Stimulated activated CD8-positive, alpha-beta memory T cell treated with anti-CD3 and anti-CD28 coated beads, Interleukin-4, amount 100 ng/mL, for 1 hour (primary cell): ENCODE measurements at places on chromosomes 3 and 15.

GRCh38 chr3:172209333-172210321 lies 170.2 kb downstream of the FNDC3B start:
- no peak for DNase-seq

- DNase-seq, result no peak
Observed at GRCh38 chr3:119236756-119237155, 3.9 kb downstream of the B4GALT4 start.

DNA sequence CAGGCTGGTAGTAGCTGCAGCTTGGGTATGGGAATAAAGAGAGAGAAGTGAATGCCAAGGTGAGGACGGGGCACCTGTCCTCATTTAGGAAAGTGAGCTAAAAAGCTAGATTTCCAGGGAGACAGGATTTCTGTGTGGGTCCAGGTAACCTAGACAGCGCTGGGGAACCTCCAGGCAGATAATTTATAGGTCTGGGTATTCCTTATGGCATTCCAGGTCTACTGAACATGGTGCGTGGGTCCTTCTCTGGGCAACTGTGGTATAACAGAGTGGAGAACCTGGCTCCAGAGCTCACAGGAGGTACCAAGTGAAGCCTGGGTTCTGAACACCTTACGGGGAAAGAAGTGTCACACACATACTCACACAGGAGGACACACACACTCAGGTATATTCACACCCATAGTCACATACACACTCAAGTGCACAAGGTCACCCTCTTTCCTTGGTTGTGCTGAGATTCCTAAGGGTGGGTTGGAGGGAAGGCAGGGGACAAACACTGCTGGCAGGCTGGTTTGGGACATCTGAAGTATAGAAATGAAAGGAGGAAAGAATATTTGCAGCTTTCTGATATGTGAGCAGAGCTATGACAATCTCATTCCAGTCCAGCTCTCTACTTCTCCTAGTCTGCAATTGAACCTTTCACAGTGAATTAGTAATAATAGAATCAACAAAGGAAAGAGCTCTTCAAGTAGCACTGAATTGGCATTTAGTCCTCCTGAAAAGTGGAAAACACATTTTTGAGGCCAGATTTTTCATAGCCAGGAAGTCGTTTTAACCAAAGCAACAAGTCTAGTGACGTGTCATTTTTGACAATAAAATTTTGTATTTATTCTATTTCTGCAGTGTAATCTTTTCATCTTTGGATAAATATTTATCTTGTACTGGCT lies 37.4 kb upstream of the ITGA11 start:
- no peak for DNase-seq

GRCh38 chr3:14273901-14274611 lies 95.4 kb downstream of the LSM3 start:
- no peak for DNase-seq

GRCh38 chr15:47908486-47908885 lies 191.2 kb downstream of the SEMA6D start:
- DNase-seq, result no peak

DNA sequence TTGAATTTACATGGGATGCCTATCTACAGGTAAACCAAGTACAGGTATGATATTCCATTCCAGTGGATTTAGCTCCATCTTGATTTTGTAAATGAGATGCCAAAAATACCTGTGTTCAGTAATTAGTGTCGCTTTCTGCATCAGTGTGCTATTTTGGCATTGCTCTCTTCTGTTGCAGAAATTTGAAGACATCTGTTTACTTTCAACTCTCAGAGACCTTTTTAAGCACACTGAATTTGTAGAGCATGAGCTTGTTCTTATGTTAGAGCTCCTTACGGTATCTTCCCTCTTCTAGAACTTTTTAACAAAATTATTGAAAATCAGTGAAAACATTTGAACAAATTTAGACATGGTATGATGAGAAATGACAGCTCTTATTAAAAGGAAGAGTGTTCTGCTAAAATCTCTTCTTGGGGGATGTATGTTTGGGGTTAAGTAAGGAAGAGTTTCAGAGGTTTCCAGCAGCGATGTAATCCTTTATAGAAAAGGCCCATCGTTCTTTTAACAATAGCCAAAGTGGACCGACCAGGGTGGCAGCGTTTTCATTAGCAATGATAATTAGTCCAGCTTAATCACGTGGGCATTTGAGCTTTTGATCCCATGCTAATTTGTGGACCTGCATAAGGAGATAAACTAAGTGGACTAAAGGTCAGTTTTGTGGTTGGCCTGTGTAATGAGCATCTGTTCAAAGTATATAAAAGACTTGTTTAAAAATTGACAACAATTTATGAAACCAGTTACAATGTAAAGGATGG lies 385.4 kb downstream of the PTPRG start:
- no peak for DNase-seq

DNA sequence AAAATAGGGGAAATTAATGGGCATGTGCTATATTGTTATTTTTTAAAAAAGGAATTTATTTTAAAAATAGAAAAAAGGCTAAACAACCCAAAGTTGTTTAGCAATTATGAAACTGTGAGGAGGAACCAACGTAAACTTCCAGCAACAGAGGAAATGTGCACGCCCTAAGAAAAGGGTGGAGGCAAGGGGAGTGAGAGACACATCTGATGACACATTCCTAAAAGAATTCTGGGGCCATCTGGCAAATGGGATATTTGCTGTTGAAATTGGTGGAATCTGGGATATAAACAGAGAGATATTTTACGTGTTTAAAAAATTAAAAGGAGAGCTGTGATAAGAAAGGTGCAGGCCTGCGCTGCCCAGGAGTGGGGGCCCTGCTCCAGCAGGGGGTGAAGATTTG lies 50.8 kb upstream of the MUC13 start:
- DNase-seq, result no peak

- DNase-seq, result no peak
Observed at GRCh38 chr3:20140881-20141280, 45.1 kb downstream of the SGO1 start.

- no peak for DNase-seq
Observed at GRCh38 chr15:69718436-69718835, 265.8 kb downstream of the RPLP1 start.
